ENCODE measurements at places on chromosomes 2 and 18.

GRCh38 chr2:240322231-240322955 lies 113.1 kb upstream of the GPC1 start:
- no peak for DNase-seq

DNA sequence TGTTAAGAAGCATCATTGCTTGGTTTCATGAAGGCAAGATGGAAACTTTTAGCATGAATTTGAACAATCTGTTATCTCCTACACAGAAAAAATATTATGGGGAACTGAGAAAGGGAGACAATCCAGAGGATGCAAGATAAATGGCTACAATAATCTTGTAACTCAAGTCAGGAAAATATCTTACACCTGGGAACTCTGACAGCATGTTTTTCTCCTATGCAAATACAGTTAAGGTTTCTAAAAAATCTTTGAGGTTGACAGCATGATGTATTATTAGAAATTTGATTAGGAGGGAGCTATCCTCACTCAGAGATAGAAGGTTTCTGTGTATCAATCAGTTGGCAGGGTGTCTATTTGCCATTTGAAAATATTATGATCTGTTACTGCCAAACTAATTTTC lies 75.6 kb downstream of the GPD2 start:
- no peak for DNase-seq

- no peak for DNase-seq
Measured at GRCh38 chr2:30527859-30528258, 80.8 kb downstream of the LCLAT1 start.

DNA sequence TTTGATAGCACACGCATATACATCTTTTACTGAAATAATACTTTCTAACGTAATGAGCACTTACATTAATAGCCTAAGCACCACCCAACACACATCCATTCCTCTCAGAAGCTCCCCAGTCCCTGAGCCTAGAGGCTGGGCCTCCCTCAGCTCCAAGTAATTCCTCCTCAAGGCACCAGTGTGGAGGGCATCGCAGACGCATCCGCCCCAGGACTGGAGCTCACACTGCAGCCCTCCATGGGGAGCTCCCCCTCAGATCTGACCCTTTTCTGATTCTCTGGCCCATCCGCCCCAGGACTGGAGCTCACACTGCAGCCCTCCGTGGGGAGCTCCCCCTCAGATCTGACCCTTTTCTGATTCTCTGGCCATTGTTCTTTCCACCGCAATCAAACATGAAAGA lies 60.4 kb upstream of the SNTG2 start:
- no peak for DNase-seq

DNA sequence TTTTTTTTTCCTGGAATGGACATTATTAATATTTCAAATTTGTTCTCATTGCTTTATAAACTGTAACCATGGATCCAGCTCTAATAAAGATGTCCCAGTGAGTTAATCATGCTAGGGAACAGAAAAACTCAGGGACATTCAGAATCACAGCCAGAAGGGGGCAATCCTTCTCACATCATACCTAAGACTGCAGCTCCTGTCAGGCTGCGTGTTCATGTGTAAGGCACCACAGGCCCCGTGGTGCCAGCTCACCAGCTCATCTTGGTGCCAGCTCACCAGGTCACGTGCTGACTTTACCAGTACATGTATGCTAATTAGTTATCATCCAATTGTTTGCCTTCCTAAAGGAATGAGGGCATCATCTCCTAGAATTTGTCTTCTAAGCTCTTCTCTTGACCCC lies 84.7 kb upstream of the NEDD4L start:
- DNase-seq, result no peak

DNA sequence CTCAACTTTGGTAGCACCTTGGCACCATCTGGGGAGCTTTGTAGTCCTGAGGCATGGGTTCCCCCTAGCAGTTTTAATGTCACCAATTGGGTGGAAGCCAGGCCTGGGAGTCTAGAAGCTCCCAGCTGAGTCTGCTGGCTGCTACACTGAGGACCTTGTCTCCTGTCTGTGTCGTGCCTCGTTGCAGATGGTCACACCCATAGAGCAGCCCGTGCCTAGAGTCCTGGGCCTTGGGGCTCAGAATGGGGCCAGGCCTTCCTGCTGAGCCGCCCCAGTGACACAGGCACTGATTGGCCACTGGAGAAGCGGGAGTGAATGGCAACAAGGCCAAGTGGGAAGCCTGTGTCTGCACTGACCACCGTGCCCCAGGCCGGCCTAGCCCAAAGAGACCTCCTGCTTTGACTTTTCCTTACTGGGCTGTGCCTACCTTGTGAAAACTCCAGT lies 113.2 kb downstream of the SH3RF3 start:
- DNase-seq, result no peak

- DNase-seq, result no peak
Measured at GRCh38 chr2:66125951-66126350, 309.0 kb upstream of the MEIS1 start.
